Epithelial cell of umbilical artery (primary cell): ENCODE measurements at places on chromosomes 4 and X. TPM values are rescaled to one million over a fixed set of nuclear protein-coding genes. Genes with fewer than 3 reads are reported as not detected.

FRMPD3 gene
- total RNA-seq = not detected in 2 replicates

BEND2 gene
- not detected in 2 replicates for total RNA-seq

FAM133A gene
- total RNA-seq = not detected in 2 replicates

CAPN6 gene
- total RNA-seq = not detected in 2 replicates
